H54 (cell line): ENCODE measurements at places on chromosomes 3 and 15.

DNA sequence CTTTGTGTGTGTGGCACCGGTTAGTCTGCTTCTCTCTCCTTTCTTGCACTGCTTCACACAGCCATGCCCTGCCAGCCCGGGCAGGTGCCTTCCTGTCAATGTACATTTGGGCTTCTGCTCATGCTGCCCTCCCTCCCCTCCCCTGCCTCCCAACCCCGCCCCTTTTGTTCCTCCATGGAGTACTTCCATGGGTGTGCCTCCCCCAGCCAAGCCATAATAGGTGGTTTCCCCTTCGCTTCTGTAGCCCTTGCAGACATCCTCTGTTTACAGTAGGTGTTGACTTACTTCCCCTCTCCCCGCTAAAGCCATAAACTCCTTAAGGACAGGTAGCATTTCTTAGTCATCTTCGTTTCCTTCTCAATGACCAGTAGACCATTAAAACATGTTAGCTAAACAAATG lies 31.8 kb upstream of the CRTC3 start:
- no peak for DNase-seq

DNA sequence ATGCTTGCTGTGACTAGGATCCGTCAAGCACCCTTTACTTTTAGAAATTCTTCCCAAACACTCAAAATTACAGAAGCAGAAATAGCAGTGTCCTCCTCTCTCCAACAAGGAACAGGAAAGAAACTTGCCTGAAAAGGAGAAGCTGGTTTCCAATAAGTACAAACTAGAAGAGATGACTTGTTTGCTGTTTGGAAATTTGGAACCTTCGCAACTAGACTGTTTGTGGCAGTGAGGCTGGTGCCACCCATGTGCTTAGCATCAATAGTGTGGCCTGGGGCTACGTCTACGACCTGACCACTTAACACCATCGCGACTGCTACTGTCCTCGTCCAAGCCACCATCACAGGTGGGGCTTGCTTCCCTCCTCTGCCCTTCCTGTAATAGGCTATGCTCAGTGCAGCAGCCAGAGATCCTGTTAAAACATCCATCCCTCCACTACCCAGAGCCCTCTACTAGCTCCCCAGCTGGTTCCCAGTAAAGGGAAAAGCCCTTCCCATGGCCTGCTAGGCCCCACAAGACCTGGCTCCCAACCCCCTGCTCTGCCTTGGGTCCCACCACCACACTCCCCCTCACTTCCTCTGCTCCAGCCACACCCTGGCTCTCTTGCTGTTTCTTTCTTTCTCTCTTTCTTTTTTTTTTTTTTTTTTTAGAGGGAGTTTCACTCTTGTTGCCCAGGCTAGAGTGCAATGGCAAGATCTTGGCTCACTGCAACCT lies 52.6 kb upstream of the CCR2 start:
- DNase-seq, result no peak

- DNase-seq, result no peak
Measured at GRCh38 chr3:78580681-78581080, 1187.1 kb downstream of the ROBO1 start.

- no peak for DNase-seq
Measured at GRCh38 chr3:191592105-191592504, 131.1 kb downstream of the PYDC2 start.
